Activated naive CD4-positive, alpha-beta T cell treated with anti-CD3 and anti-CD28 coated beads, Interleukin-2, amount 50 U/mL, for 16 hours (primary cell): ENCODE measurements at places on chromosomes 12 and 14.

- no peak for DNase-seq
Measured at GRCh38 chr14:75800792-75801191, 139.7 kb downstream of the TTLL5 start.

- no peak for DNase-seq
Measured at GRCh38 chr14:51933191-51933590, 56.2 kb upstream of the RTRAF start.

DNA sequence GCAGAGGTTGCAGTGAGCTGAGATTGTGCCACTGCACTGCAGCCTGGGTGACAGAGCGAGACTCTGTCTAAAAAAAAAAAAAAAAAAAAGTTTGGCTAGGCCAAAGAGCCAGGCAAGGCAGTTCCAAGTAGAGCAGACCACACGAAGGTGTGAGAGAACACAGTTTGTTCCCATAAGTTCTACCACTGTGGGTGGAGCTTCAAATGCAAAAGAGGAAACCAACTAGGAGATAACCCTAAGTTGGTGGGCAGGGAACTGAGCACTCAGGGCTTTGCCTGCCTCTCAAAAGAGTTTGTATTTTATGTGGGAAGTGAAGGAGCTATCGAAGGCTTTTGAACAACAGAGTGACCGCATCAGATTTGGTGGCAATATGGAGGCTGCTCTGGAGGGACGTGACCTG lies 15.1 kb downstream of the SOCS2 start:
- DNase-seq, result no peak

DNA sequence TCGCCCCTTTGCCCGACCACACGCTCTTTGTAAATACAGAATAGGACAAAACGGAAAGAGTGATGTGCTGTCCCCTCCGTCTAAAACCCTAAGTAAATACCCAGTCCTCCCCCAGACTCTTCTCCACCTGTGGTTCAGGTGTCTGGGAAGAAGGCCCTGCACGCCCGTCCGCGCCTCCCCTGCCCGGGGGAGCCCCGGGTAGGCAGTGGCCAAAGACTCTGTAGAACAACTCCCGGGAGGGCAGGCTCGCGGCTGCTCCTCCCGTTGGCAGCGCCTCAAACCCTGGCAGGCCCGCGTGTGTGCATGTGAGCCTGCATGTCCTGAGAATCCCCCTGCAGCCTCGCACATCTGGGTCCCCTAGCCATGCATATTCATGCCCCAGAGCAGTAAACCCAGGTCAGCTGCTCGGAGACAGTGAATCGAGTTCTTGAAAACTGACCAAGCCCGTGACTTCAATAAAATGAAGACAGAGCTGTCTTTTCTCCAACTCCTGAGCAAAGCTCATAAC lies 165.8 kb downstream of the MON2 start:
- no peak for DNase-seq

DNA sequence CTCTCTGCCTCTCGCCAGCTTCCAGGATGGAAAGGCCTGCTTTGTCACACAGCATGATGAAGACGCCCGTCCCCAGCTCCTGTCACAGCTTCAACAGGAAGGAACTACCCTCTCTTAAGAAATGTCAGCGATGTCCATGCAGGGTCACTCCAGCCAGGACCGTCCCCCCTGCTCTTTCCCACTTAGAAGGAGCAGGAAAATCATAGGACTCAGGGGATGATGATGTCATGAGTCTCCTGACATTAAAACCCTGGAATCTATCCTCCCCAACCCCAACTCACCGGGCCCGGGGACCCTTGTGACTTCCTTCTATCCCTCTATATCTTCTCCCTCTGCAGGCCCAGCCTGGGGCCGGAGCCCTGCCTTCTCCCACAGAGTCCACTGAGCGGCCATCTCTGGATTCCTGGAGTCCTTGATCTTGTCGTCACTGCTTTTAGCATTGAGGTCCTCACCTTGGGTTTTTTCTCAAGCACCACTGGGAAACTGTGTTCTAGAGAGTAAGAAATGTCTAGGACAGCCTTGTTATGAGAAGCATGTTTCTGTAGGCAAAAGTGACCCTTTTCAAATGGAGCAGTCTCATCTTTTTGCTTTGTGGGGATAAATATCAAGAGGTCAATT lies 42.8 kb upstream of the P2RX7 start:
- DNase-seq, result no peak

GRCh38 chr14:99561864-99562263 lies 42.1 kb downstream of the CCDC85C start:
- DNase-seq, result no peak

DNA sequence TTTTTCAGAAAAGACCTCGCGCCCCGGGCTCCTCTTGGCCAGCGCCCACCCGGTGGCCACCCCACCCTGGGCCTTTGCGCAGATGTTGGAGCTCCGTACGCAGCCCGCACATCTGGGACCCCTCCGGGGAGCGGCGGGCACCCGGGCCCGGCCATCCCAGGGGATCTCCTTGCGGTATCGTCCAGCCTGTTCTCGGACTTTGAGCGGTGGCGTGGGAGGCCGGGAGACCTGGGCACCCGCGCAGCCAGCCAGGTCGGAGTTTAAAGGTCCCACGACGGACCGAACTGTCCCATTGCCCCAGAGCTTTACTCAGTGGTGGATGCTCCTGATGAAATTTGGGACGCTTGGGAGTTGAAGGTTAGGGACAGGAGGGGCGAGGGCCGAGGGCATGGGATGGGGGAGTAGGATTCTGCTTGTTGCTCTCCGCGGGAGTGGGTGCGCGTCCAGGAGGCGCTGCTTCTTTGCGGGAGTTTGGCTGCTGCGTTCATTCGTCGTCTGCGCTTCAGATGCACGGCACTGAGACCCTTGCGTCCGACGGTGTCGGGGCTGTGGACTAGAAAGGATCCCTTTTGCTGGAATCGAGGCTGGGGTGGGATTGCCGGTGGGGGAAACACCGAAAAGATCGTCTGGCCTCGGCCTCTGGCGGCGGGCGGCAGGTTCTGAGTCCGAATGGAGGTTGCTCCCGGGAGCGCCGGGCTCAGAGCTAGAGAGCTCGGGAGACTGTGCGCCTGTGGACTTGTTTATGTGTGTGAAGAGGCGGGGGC lies 1.4 kb downstream of the NTF3 start:
- DNase-seq, result no peak

GRCh38 chr12:19010087-19010486 lies 119.4 kb upstream of the PLEKHA5 start:
- DNase-seq, result no peak

GRCh38 chr14:103773521-103773920 lies 57.9 kb downstream of the ZFYVE21 start:
- DNase-seq, result no peak

DNA sequence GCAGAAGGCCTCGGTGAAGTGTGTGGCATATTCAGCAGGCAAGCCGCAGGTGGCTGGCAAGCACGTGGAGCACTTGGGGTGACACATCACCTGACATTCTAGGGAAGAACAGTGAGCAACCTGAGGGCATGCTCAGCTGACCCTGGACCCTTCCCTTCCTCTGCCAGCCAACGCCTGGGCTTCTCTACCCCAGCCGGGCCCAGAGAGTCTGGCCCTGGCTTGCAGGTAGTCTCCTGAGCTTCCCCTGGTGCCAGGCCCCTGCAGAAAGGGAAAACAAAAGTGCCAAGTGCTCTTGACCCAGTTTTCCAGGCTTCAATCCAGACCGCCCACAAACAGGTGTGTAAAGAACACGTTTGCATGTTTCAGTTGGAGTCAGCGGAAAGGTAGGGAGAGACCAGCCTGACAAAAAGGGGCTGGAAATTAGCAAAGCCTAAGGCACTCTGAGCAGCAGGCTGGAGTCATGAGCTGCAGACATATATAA lies 45.7 kb downstream of the PRKAB1 start:
- no peak for DNase-seq

- DNase-seq, result no peak
Measured at GRCh38 chr12:70603044-70603443, 34.2 kb downstream of the PTPRB start.

GRCh38 chr12:117686911-117687377 lies 281.8 kb downstream of the KSR2 start:
- DNase-seq, result no peak

DNA sequence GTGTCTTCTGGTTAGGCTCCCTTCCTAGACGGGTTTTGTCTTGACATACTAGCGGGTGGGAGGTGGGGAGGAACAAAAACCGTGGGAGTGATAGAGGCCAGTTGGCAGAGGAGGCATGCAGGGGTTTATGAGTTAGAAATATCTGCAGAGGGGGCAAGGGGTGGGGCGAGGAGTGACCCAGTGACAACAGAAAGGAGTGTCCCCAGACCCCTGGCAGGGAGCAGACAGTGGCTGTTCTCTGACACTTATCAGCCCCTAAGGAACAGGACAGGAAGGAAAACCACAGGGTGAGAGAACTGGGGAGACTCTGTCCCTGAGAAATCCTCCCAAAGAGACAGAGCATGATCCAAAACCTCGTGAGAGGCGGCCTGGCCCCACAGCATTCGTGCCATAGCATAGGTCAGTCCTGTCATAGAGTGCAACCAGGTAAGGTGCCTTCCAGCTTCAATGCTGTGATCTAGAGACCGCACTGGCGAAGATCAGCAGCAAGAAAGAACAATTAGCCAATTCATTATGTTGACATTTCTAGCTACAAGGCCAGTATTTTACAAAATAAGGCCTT lies 141.4 kb downstream of the CRADD start:
- DNase-seq, result no peak

GRCh38 chr12:82781309-82781997 lies 94.7 kb downstream of the TMTC2 start:
- no peak for DNase-seq

- no peak for DNase-seq
Measured at GRCh38 chr12:96719660-96720362, 187.2 kb upstream of the NEDD1 start.

- no peak for DNase-seq
Measured at GRCh38 chr14:75861161-75861621, 120.6 kb downstream of the TGFB3 start.

GRCh38 chr12:78331753-78332152 lies 501.1 kb downstream of the NAV3 start:
- no peak for DNase-seq

DNA sequence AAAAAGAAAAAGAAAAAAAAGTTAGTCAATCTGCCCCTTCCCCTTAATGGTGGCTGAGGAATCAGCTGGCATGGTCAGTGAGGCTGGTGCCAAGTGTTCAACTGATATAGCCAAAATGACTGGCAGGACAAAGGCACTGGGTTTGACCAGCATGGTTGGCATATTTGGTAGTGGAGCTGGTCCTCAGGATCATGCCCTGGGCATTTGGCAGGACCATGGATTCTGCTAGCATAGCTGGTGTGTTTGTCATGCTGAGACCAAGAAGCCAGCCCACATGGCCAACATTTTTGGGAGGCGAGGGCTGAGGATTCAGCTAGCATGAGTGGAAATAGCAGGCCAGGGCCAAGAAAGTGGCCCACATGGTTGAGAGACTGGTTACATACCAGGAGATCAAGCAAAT lies 136.5 kb downstream of the FBXL14 start:
- no peak for DNase-seq

GRCh38 chr12:75865315-75865714 lies 166.3 kb downstream of the PHLDA1 start:
- DNase-seq, result no peak

DNA sequence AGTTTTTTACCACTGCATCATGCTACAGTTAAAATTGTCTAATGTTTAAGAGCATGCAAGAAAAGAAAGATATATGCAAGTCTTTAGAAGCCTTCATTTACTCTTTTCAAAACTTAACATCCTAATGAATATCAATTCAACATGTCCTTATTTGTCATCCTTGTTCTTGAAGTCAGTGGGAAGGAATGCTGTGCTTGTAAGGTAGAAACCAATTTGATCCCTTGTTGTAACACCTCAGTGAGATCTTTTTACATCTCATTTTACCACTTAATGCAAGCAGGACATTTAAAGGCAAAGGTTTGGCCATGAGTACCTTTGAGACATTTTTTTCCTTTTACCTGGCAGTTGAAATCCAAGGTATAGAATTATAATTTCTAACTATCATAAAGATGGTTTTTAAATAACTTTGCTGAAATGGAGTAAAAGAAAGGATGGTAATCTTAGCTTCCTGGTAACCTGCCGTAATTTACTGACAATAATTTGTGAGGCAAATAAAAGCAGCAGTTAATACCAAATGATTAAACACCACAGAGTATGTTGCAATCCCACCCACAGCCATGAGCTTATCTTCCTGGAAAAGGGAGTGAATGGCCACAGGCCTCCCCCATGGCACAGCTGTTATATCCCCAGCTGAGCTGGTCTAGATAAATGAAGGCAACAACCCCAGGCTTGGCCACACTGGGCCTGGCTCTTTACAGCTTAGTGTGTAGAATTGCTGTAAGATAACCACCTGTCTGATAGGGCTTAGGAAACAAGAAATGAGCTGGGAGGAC lies 33.2 kb upstream of the STRN3 start:
- no peak for DNase-seq

GRCh38 chr12:4943067-4943937 lies 33.6 kb downstream of the KCNA1 start:
- no peak for DNase-seq

- no peak for DNase-seq
Measured at GRCh38 chr12:122318607-122319605, 52.6 kb upstream of the VPS33A start.

DNA sequence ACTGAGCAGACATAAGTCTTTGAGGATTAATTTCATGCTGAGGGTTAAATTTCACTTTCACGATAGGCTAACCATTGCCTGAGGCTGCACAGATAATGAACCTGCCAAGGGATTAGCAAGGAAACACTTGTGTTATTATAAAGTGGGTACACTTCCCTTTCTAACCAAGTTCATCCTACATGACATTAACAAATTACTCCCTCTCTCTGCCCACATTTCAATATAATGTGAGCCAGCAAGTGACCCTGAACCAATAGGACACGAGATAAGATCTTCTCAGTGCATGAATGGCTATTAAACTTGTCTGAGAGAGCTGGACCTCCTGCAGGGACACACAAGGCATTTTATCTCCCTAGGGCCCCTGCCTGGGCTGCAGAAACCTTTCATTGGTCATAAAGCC lies 173.5 kb downstream of the PAX9 start:
- no peak for DNase-seq

GRCh38 chr14:24944800-24945199 lies 105.1 kb downstream of the STXBP6 start:
- no peak for DNase-seq

DNA sequence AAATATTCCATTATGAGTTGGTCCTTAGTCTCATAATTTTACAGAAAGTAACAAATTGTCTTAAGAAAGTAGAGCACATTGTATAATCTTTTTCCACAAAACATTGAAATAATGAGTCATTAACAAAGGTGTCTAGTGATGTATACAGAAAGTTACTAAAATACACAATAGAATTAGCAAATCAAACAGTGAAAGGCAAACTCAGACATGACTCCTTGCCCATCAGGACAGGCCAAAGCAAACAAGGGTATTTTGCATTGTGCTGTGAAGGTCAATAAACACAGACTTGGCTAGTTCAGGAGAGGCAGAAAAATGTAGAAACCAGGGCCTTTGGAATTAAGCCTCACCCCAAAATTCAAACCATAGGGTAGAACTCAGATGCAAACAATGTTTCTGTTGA lies 37.3 kb downstream of the SIX4 start:
- DNase-seq, result no peak

GRCh38 chr14:95562892-95563685 lies 28.2 kb downstream of the GLRX5 start:
- DNase-seq, result no peak
